ENCODE measurements at places on chromosomes 2 and 18.

DNA sequence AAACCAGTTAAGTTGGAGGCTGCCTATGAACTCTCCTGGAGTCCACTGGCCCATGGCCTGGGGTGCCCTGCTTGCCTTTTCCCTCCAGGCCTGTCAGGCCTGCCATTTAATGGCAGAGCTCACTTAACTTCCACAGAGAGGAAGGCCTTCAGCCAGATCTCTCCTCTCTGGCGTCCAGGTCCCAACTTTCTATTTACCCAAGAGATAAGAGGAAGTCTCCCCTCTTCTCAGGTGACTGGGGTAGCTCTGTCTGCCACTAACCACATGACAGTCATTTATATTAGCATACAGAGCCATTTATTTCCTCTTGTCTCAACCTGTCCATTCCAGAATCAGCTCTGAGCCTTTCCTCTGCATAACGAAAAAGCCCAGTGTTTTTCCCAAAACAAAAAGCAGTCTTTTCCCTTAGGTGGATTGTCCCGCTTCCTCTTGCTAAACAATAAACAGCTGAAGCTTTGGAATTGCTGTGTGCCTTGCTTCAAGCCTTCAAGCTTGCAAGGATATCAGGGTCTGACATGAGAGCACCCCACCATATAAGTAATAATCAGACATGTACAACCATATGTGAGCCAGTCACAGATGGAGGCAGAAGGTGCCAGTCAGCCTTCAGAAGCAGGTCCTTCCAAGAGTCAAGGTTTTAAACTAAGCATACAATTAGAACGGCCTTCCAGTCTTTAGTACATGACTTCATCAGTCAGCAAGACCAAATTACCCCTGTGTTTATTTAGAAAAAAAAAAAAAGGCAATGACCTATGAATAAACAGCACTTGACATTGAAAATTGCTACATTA is 71.2 kb upstream of the STPG4 start:
- no peak for DNase-seq

DNA sequence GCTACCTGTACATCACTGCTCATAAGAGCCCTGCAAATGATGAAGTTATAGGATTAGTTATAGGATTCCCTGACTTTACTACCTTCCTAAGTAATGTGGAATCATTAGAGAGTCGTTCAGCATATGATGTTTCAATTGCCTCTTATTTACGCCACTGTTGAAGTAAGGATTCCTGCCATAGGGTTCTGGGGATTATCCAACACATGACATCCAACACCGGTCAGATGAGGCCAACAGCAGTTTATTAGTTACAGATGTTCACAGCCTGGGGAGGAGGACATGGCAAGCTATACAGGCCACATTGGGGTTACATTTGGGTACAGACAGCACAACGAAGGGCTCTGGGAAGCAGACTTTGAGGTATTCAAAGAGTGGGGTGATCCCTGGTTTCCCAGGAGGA is 134.1 kb upstream of the MC4R start:
- DNase-seq = no peak

GRCh38 chr2:45567974-45568789 is 42.9 kb downstream of the SRBD1 start:
- peak; percentile 73 for DNase-seq

- DNase-seq = no peak
Observed at GRCh38 chr2:77199411-77199810, 322.8 kb downstream of the LRRTM4 start.

- no peak for DNase-seq
Observed at GRCh38 chr18:1014509-1014908, 109.8 kb downstream of the ADCYAP1 start.

DNA sequence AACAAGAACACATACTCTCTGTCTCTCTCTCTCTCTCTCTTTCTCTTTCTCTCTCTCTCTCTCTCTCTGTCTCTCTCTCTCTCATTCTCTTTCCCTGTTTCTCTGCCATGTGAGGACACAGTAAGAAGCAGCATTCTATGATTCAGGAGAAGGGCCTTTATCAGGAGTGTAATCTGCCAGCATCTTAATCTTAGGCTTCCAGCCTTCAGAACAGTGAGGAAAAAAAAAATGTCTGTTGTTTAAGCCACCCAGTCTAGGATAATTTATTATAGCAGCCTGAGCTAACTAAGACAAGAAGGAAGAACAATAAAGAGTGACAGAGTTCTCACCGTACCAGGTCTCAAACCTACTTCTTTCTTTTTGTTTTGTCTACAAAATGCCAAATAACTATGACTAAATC is 399.4 kb downstream of the SOCS6 start:
- no peak for DNase-seq

- no peak for DNase-seq
Observed at GRCh38 chr2:218474527-218474926, 55.6 kb downstream of the VIL1 start.

GRCh38 chr2:217604527-217605194 is 398.1 kb downstream of the TNS1 start:
- DNase-seq = no peak

- DNase-seq = no peak
Observed at GRCh38 chr18:48530399-48531081, 8.3 kb upstream of the CTIF start.

- DNase-seq = no peak
Observed at GRCh38 chr2:212538305-212539071, at the start of gene ERBB4. Gene ERBB4 (minus strand): TSS chr2:212538802. CDS start chr2:212538530, 272 bp downstream.

- DNase-seq = no peak
Observed at GRCh38 chr2:226702376-226702775, 97.2 kb downstream of the IRS1 start.

- no peak for DNase-seq
Observed at GRCh38 chr18:9738266-9738969, 30.3 kb downstream of the RAB31 start.

- DNase-seq = no peak
Observed at GRCh38 chr2:127650041-127650784, 4.3 kb downstream of the GPR17 start.

GRCh38 chr18:50654658-50655550 is 95.0 kb downstream of the MAPK4 start:
- no peak for DNase-seq
